ENCODE measurements at places on chromosomes 11 and 22.

DNA sequence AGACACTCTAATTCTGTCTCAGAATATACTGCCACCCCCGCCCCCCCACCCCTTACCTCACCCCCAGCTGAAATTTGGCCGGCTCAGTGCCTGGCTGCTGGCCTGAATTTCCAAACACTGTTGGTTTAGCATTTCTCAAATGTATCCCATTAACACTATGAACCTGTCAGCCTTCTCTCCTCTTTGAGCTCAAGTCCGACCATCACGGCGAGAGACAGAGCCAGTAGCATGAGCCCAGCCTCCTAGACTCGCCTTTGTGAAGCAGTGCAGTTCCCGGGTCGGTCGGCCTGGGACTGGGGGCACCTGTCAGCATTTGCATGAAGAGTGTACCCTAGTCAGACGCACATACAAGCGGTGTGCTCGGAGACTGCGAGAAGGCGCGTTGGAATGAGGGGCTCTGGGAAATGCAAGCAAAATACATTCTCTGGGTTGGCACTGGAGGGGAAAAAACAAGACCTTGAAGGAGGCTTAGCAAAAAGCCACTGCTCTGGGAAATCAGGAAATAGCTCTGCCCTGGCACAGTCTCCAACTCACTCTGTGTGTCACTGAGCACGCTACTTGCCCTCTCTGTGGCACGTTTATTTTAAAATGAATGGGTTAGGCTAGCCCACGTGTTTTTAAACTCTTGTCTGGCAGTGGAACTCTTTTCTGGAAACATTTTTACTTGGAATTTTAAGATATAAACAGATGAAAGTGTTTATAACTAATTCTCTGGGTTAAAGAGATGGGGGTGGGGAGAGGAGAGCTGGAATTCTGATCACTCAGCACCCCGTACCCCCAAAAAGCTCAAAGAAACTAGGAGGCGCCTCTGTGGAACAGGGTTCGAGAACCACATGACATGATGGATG is 108.3 kb downstream of the TIMP3 start:
- no peak for DNase-seq

DNA sequence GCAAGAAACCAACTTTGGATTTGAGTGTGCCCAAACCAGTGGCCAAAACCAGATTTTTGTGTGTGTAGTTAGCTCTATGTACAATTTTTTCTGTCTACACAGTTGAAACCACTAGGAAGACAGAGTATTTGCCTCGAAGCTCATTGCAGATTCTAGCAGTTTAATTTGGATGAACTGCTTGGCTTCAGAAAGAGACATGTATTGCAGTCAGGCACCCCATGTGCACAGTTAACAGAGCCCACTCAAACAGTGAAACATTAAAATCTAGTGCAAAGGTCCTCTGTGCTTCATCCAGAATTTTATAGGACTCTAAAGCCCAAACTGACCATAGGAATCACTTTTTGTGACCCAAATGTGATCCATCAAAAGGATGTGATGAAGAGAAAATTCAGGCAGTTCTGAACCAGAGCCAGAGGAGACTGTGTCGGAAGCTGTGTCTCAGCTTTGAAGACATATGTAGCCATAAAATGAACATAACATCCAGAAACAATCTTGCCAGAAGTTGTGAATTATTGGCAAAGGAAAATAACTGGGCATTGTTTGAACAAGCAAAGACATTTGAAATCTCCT is 82.7 kb downstream of the PANX1 start:
- no peak for DNase-seq

DNA sequence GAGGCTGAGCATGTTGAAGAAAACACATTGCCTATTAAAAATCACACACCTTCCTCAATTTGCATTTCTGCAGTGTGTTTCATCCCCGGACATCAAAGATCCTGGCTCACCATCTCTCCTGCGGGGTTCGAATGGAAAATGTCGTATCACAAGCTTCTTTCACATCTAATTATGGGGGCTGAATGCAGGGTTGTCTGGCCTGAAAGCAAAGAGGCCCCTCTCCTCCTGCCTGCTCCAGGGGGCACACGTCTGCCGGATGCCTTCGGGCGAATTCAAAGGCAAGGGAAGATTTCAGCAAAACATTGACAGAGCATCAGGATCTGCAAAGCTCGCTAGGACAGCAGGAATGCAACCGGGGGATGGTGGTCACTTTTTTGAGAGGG is 1447.7 kb downstream of the TBC1D22A start:
- no peak for DNase-seq

GRCh38 chr22:46798366-46799350 is 36.2 kb downstream of the TBC1D22A start:
- DNase-seq: peak; percentile 88

- no peak for DNase-seq
Observed at GRCh38 chr11:84514436-84514835, 1112.7 kb downstream of the DLG2 start.

- no peak for DNase-seq
Observed at GRCh38 chr11:119145551-119145950, 3.3 kb upstream of the ABCG4 start.

- no peak for DNase-seq
Observed at GRCh38 chr11:82994604-82995230, 77.0 kb downstream of the RAB30 start.

- DNase-seq: no peak
Observed at GRCh38 chr11:13698132-13698531, 29.7 kb downstream of the FAR1 start.

- no peak for DNase-seq
Observed at GRCh38 chr11:119894916-119895315, 165.9 kb upstream of the NECTIN1 start.

DNA sequence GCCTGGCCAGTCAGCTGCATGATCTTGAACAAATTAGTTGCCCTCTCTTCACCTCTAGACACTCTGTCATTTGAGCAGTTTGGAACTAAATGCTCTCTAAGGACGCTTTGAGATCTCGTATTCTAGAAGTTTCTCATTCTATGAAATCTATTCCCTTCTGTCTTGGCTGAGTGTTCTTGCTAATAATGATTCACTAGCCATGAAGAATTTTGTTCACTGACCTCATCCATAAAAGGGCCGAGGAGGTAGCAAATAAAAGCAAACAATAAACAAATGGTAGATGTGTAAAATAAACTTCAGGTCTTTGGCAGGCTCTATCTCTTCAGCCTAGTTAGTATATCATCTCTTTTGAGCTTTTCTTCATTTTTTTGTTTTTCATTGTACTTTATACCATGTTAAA is 76.6 kb downstream of the USP35 start:
- no peak for DNase-seq

DNA sequence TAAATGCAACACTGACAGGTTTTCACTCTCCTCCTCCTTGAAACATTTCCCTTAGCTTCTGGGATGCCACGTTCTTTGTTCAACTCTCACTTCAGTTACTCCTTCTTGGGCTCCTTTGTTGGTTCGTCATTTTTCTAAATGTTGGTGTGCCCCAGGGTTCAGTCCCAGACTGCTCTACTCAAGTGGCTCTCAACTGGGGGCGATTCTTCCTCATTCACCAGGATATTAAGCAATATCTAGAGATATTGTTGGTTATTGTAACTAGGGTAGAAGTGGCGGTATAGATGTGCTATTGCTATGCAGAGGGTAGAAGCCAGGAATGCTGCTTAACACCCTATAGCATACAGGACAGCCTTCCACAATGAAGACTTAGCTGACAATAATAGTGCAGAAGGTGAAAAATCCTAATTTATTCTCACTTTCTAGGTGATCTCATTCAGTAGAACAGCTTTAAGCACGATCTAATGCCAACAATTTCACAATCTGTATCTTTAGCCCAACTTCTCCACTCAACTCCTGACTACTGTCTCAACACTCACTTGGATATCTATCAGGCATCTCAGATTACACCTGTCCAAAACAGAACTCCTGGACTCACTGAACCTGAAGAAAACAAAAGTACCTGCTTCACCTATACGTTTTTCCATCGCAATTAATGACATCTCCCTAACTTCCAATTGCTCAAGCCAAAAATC is 4.6 kb downstream of the NUP160 start:
- no peak for DNase-seq

DNA sequence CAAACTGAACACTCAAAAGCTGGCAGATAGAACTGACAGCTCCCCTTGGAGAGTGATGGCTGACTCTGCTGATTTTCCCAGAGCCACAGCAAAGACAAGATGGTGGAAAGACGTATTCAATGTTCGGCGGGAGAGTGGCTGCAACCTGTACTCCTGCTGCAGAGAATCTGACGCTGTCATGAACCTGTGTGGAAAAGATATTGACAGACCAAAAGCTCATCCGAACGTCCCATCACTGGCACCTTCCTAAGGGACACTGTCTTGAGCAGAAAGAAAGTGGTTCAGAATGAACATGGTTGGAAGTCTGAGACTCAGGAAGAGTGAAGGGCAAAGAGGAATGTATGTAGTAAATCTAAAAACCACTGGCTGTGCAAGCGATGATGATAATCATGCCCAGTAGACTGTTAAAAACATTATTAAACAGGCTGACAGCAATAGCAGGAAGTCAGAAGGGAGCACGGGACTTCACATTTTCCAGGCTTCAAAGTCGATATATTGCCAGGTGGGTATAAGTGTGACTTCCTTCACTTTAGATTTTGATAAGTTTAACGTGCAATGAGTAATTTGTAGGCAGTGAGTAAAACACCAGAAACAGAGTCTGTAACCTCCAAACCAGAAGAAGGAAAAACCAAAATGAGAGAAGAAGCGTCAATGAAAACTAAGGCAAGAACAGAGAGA is 6.2 kb upstream of the IL17REL start:
- no peak for DNase-seq

DNA sequence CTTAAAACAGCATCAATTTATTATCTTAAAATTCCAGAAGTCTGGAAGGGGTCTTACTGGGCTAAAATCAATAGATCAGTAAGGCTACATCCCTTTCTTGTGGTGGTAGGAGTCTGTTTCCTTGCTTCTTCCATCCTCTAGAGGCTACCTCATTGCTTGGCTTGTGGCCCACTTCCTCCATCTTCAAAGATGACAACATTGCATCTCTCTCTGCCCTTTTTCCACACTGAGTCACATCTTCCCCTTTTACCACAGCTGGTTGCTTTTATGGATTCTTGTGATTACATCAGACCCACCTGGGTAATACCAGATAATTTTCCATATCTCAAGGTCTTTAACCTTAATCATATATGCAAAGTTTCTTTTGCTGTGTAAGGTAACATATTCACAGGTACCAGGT is 60.9 kb downstream of the GRIA4 start:
- DNase-seq: no peak

- DNase-seq: no peak
Observed at GRCh38 chr22:39252461-39253434, 8.0 kb upstream of the PDGFB start.

- DNase-seq: no peak
Observed at GRCh38 chr11:23353611-23354010, 493.3 kb upstream of the CCDC179 start.

GRCh38 chr11:44775366-44775984 is 48.7 kb downstream of the TSPAN18 start:
- DNase-seq: peak; percentile 79

GRCh38 chr11:45927684-45928413 is 5.4 kb downstream of the LARGE2 start:
- no peak for DNase-seq

DNA sequence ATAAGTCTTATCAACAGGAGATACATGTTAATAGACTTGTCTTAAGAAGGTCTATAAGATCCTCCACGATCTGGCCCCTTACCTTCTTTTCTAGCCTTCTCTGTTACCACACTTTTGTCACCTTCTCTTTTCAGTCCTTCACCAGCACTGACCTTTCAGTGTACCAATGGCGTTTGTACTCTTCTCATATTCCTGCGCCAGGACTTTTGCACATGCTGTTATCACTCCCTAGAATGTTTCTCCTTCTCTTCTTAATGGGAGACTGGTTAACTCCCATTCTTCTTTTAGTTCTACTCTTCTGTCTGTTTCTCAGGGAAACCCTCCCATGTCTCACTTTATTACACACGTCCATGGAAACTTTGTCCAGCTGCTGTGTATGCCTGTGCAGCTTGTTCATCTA is 4.4 kb upstream of the EED start:
- no peak for DNase-seq

- no peak for DNase-seq
Observed at GRCh38 chr11:60396799-60397198, 540 bp downstream of the MS4A14 start.

DNA sequence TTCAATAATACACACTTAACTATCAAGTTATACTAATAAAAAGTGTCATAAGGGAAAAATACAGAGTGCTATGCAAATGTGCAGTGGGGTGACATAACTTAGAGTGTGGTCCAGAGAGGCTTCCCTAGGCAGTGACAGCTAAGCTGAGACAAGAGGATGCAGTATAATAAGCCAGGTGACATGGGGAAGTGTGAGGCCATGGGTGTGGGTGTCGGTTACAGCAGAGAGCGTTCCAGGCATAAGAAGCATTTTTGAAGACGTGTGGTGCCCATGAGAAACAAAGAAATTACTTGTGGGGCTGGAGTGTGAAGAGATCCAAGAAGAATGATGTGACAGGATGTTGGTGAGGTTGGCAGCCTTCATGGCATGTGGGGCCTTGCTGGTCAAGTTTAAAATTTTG is 78.1 kb upstream of the PICALM start:
- DNase-seq: no peak

- no peak for DNase-seq
Observed at GRCh38 chr11:17473071-17473744, 3.4 kb downstream of the ABCC8 start.

DNA sequence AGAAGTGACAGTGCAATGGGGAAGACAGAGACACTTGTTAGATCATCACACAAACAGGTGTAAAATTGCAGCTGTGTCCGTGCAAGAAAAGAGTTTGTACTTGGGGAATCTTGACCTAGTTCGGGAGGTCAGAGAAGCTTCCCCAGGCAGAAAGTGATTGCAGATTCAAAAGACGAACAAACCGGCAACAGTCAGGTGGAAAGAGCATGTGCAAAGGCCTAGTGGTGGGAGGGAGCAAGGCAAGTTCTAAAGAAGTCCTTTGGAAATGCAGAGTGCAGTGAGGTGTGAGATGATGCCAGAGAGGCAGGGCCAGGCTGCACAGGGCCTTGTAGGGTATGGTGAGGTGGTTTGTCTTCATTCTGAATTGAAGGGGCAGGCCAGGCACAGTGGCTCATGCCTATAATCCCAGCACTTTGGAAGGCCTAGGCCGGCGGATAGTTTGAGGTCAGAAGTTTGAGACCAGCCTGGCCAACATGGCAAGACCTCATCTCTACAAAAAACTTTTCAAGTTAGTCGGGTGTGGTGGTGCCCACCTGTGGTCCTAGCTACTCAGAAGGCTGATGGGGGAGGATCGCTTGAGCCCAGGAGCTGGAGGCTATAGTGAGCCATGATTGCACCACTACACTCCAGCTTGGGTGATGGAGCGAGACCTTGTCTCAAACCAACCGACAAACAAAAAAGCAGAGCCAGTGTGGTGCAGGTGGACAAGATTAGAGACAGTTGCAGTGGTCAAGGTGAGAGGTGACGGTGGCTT is 1.9 kb upstream of the ESS2 start:
- no peak for DNase-seq

DNA sequence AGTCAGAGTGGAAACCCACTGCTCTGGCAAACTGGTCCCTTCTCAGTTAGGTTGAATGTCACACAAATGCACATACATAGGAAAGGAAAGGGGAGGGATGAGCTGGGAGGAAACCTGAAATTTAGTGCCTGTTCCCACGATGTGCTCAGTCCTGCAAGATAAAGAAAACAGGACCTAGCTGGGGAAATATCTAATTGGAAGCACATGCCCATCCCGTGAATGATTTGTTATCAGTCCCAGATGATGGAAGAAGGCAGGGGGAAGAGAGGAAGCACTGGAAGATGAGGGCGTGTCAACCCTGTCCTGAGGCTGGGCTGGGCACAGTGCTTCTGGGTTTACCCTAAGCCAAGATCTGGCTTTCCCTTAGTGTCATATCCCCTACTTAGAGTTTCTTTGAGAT is 173.9 kb downstream of the NAV2 start:
- no peak for DNase-seq

Data from activated CD8-positive, alpha-beta memory T cell treated with anti-CD3 and anti-CD28 coated beads, Interleukin-2, amount 50 U/mL, for 48 hours (primary cell).